ENCODE measurements at places on chromosomes 3 and 15.

GRCh38 chr3:128473180-128473519, 6.5 kb upstream of the DNAJB8 start:
- no peak for DNase-seq

GRCh38 chr3:5401002-5401401, 213.5 kb downstream of the EDEM1 start:
- no peak for DNase-seq

- no peak for DNase-seq
Observed at GRCh38 chr3:9390265-9390888, 7.0 kb upstream of the SETD5 start.

- no peak for DNase-seq
Observed at GRCh38 chr3:129576514-129577352, 29.7 kb downstream of the PLXND1 start.

All from activated naive CD8-positive, alpha-beta T cell treated with anti-CD3 and anti-CD28 coated beads, Interleukin-2, amount 10 ng/mL, durations not matched to agents 7 days and 5 days (primary cell).